ENCODE measurements at places on chromosomes 5 and 9.
A peak's percentile ranks its signal among the peaks of the same experiment; 100 is the strongest.

GRCh38 chr5:177600508-177601018 lies 631 bp downstream of the B4GALT7 start:
- no peak for DNase-seq

GRCh38 chr9:105157171-105157583 lies 87.3 kb upstream of the SLC44A1 start:
- peak; percentile 51 for DNase-seq

- DNase-seq: no peak
Observed at GRCh38 chr9:126443144-126443543, 116.5 kb downstream of the MVB12B start.

GRCh38 chr9:129318121-129319075 lies 140.3 kb upstream of the IER5L start:
- peak; percentile 12 for DNase-seq

- peak; percentile 85 for DNase-seq
Observed at GRCh38 chr9:77170991-77171699, 6.2 kb upstream of the VPS13A start.

- no peak for DNase-seq
Observed at GRCh38 chr5:67160985-67161384, 35.6 kb downstream of the CD180 start.

- no peak for DNase-seq
Observed at GRCh38 chr5:95823738-95824609, 1.4 kb upstream of the GLRX start.

- DNase-seq: no peak
Observed at GRCh38 chr9:1460143-1460769, 410.1 kb downstream of the DMRT2 start.

GRCh38 chr5:143781993-143782520 lies 29.9 kb upstream of the HMHB1 start:
- no peak for DNase-seq

DNA sequence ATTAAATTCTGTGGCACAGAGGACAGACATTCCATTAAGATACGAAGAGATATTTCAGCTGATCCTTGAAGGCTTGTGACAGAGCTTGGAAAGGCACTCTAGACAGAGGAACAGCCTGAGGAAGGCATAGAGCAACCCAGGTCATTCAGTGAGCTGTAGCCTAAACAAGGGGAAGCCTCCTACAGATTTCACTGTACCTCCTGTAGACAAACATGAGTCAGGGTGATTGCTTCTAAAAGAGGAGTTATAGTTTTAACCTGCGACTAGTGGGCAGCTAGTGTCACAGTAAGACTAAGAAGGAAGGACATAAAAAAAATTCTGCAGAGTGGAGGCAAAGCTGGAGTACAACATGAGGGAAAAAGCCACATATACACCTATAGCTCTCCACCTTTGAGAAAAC lies 43.5 kb upstream of the ANKDD1B start:
- DNase-seq: no peak

GRCh38 chr5:137938751-137939143 lies 49.5 kb downstream of the PKD2L2 start:
- no peak for DNase-seq

DNA sequence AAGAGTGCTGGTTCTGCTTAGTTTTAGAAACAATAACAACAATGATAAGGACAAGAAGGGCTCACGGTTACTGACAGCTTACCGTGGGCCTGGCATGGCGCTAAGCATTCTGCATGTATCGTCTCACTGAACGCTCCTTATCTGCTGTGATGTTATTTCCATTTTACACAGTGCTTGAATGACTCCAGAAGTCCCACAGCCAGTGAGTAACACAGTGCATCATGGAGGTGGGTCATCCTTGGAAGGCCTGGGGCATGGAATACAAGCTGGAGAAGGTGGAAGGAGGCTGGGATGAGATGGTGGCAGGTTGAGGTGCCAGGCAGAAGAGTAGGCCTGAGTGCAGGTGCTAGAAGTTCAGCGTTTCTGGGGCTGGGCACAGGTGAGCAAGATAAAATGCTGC lies 36.5 kb upstream of the FAT2 start:
- DNase-seq: no peak

- DNase-seq: no peak
Observed at GRCh38 chr9:2215921-2216441, 200.8 kb downstream of the SMARCA2 start.

GRCh38 chr9:105690742-105691141 lies 3.6 kb upstream of the TMEM38B start:
- DNase-seq: no peak

- no peak for DNase-seq
Observed at GRCh38 chr9:3058409-3058808, 214.5 kb upstream of the PUM3 start.

- no peak for DNase-seq
Observed at GRCh38 chr9:1154739-1155138, 104.6 kb downstream of the DMRT2 start.

- DNase-seq: no peak
Observed at GRCh38 chr5:52947851-52948250, 41.3 kb upstream of the ITGA2 start.

- no peak for DNase-seq
Observed at GRCh38 chr9:114273461-114273881, 49.4 kb upstream of the ORM1 start.

DNA sequence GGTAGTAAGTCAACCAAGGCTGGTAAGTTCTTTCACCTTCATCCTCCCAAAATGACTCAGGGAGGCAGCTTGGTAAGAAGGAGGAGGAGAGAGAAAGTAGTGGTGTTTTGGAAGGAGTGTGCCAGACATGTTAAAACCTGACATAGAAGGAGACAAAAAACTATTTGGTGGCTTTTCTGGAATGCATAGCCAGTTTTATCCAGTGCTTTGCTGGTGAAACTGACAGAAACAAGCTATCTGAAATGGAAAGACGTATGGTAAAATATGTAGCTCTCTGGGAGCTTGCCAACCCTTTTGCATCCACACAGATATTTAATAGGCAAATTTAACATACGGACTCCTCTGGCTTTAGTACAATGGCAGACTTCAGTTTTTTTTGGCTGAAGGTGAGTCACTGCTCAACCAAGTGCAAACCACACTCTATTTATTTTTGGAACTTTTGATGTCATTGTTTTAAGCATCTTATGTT lies 45.4 kb downstream of the RAB14 start:
- DNase-seq: no peak

DNA sequence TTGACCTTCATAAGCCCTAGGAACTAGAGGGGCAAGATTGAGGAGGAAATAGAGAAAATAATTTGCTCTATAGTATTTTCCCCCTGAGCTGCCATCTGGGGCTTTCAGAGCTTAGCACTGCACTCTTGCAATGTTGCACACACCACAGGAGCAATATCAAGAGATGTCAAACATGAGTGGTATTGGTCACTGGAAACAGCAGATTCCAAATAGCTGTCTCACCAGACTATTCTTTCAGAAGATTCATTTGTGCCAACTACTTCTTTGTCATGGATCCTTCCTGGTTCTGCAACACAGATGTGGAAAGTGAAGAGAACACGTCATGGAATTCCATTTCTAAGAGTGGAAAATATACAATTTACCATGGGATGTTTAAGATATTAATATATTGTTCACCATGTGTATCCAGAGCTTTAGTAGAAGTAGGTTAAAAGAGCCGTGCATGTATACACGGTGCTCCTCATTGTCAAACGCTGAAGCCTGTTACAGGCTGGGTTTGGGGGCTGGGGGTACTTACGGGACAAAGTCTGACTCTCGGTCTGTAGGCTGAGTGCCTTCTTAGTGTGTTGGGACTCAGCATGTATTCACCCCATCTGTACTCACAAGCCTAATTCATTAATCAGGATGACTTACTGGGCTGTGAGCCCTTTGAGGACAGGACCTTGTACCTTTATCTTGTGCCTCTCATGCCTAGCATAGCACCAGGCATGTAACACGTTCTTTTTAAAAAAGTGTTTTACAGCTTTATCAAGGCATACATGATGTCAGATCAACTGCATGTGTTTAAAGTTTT lies 31.4 kb upstream of the GDNF start:
- no peak for DNase-seq

- DNase-seq: no peak
Observed at GRCh38 chr5:151028717-151029116, 8.3 kb downstream of the GPX3 start.

DNA sequence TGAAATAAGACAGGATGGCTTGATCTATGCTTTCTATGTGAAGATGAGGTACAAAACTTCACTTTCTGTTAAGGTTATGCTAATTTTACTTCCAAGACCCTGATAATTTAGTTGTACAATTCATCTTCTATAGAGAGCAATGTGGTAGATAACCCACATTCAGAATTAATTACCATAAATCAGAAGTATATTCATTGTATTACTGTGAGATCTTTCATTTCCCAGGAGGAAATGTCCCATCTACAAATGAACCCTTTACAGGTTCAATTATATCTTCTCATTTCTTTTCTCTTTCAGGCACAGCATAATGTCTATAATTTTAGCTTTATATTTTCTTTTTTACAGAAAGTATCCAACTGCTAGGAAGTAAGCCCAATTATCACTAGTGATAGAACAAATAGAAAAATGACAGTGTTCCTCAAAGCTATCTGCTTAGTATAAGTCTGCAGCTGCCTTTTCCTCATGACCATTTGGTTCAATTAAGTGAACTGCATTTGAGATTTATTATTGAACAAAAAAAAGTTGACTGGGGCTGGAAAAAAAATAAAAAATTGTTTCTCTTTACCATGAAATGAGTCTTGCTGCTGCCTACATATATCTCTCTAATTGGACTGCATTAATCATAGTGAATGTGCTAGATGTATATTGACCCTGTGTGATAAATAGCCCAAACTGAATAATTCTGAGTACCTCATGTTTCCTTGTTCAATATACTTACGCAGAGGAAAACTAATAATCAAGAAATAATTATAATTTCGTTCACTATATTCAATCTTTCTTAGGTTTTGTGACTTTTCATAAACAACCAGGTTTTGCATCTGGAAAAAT lies 1329.4 kb downstream of the PTPRD start:
- no peak for DNase-seq

- no peak for DNase-seq
Observed at GRCh38 chr5:145407300-145408047, 427.7 kb downstream of the PRELID2 start.

DNA sequence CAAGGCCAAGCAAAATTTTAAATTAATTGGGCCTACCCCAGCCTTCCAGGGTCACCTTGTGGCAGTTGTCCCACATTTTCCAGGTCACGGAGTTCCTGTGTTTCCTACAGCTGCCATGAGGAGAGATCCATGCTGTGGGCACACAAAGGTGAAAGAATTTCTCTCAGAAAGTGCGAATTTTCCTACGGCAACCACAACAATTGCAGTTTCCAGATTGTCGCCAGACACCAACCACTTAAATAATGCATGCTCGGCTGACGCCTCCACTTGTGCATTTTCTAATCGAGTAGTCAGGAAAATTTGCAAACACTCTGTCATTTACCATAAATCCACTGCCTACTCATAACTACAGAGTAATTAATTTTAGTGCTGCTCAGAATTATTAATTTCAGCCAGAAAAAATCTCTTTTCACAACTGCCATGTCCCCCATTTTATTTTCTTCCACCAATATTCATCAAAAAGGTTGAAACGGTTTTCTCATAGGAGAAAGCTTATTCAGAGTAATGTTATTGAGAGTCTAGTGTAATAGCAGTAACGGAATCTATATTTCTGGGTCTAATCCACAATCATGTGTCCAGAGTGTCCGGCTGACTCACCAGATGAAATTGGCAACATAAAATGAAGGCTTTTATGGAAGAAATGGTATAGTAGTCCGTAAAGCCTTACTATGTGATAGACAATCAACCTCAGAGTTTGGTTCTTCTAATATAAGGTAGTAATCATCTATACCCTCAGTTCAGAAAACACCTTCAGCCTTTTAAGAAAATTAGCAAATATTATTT lies 389.8 kb downstream of the NR2F1-AS1 start:
- no peak for DNase-seq

DNA sequence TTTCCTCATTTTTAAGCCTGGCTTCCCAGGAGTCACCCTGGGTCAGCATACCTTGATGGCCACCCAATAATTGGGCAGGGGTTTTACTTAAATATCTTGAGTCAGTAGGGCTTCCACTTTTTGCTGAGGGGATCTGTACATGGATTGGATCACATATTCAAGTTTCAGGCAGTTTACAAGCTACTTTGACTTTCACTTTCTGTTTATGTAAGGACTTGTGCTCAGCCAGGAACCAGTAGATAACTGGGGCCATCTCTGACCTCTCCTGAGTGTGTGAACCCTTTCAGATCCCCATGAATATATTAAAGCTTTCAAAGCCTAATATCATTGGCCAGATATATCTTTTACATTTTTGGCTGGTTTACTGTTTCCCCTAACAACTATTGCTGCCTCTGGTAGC lies 45.1 kb downstream of the SLCO6A1 start:
- DNase-seq: no peak

DNA sequence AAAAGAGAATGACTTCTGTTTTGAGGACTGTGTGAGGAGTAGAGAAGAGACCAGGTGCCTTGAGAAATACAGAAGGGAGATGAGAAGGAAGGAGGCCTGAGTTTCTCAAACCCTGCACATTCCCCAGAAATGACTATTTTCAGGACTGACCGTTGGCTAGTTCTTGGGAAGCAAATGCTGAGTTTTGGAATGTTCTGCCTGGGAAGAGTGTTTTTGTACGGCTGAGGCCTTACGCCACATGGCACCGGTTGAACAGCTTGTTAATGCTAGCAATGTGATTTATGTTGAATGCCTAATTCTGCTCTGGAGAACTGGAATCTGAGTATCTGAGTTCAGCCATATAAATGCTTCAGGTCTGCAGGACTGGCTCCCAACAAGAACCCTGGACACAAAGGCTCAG lies 152.7 kb upstream of the ADAMTS16 start:
- no peak for DNase-seq

DNA sequence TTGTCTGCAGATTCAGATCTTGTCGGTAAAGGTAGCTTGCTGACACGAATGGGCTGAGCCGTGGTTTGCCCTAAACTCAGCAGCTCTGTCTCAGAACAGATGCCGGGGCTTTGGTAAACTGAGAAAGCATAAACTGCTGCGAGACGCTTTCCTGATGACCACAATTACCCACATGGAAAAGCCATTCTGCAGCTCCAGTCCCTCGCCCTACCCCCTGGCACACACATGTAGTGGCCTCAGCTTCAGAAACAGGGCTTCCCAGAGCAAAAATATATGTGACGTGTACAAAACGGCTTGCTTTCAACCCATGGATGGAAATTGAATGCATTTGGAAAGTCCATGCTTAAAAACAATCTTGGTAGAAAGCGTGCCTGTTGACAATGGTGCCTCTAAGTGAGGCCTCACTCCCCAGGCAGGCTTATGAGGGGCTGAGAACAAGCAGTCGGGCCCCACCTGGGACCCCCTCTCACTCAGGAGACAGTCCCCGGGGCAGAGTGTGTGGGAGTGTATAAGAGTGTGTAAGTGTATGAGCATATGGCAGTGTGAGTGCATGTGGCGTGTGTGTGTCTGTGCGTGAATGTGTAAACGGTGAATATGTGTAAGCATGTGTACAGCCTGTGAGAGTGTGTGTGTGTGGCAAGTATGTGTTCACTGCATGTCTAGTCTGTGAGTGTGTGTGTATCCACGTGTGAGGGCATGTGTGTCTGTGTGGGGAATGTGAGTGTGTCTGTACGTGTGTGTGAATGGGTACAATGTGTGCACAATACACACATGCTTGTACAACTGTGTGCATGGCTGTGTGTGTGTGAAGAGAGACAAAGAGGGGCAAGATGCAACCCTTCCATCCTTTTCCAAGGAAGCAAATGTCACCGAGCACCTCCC lies 88.2 kb upstream of the SMIM23 start:
- DNase-seq: no peak

GRCh38 chr9:2790466-2790865 lies 53.4 kb downstream of the PUM3 start:
- DNase-seq: no peak

Data from NCI-H1092 treated with DMSO at 0.1 percent for 48 hours (cell line).